Tibial artery (tissue), 4 donors: ENCODE measurements at places on chromosomes 11 and 22.
A peak's percentile ranks its signal among the peaks of the same experiment; 100 is the strongest.

DNA sequence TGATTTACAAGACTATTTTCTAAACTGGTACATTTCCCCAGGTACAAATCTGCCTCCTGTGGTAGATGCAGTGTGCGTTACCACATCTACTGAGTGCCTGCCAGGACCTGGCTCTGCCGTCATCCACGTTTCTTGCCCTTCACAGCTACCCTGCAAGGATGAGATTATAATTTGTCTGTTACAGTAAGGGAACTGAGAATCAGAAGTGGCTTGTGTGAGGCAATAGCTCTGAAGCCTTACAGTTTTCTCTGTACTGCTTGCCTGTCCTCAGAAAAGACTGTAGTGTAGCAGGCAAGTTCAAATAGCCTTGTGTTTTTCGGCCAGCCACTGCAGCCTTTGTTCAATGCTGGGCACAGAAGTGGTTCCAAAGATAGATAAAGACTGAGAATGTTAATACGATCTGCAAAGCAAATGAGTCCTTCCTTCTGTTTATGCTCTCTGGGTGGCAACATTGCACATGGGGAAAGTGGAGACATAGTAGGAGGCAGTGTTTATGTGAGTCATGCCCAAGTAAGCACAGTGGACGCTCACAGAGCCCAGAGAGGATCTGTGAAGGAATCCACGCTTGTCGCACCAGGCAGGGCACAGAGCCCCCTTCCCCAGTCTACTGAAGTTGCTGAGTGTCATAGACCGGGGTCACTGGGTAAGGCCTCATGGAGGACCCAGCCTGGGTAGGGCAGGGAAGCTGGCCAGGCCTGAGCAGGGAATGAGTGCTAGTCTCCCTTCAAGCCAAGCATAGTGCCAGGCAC is 49.1 kb downstream of the MICAL2 start:
- peak; percentile 56 for DNase-seq

GRCh38 chr22:25357606-25358420 is 138.4 kb downstream of the CRYBB2 start:
- DNase-seq, result peak; percentile 38

- no peak for DNase-seq
These were observed 96.0 kb downstream of the ETS1 start for GRCh38 chr11:128491195-128491936.

GRCh38 chr11:124518989-124519451 is 24.4 kb downstream of the OR8B12 start:
- no peak for DNase-seq

DNA sequence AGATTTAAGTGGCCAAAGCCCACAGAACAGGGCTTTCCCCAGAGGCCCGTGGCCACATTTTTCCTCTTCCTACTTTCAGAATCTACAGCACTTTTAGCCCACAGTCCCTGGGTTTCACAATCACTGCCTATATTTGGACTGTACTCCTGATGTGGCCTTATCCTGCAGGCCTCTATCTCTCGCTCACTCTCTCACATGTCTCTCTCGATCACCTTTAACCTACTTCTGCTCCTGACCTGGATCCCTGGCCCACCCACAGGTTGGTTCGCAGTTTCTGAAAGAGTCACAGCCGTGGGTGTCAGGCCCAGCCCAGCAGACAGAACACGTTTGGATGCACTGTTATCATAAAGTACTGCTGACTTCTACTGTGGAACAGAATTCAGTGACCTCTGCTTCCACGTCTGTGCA is 55.5 kb downstream of the LARGE1 start:
- DNase-seq, result no peak

GRCh38 chr11:5736396-5736795 is at the start of gene OR56B1:
Gene OR56B1, plus strand, starts transcription at chr11:5736448. Its CDS starts 69 bp downstream, at chr11:5736517.
- DNase-seq, result no peak

GRCh38 chr22:50276143-50276542 is 6.0 kb upstream of the MAPK11 start:
- DNase-seq, result peak; percentile 84

GRCh38 chr11:100791860-100792259 is 104.8 kb downstream of the ARHGAP42 start:
- no peak for DNase-seq

DNA sequence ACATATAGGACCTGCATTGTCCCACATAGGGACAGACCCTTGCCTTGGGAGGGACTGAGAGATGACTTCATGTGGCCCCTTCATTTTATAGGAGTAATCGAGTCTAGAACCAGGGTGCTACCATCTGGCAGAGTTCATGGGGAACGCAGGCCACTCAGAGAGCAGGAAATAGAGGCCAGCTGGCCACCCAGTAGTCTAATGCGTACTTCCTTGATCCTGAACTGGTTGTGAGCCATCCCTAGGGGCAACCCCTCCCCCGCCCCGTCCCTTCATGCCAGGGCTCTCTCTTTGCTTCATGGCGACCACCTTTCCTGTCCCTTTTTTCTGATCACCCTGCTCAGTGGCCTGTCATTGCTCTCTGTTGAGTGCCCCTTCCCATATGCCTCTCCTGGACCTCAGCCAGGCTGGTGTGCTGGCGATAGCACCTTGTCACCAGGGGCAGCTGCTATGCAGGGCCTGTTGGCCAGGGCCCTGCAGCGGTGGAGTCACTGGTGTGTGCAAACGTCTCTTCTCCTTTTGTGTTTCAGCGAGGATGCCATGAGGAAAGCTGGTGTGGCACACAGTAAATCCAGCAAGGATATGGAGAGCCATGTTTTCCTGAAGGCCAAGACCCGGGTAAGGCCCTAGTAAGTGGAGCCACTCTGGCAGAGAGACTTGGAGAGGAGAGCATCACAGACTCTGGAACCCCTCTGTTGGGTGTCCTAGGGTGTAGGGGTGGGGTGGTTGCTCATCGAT is 29.3 kb downstream of the MED15 start:
- DNase-seq, result no peak

GRCh38 chr11:131925829-131926228 is 555.4 kb downstream of the NTM start:
- DNase-seq, result no peak

- DNase-seq, result no peak
These were observed 81.7 kb downstream of the MPPED2 start for GRCh38 chr11:30504468-30504867.

- no peak for DNase-seq
These were observed 113.5 kb downstream of the MN1 start for GRCh38 chr22:27687984-27688545.

- peak; percentile 36 for DNase-seq
These were observed 679 bp upstream of the SSH3 start for GRCh38 chr11:67302571-67303131.

DNA sequence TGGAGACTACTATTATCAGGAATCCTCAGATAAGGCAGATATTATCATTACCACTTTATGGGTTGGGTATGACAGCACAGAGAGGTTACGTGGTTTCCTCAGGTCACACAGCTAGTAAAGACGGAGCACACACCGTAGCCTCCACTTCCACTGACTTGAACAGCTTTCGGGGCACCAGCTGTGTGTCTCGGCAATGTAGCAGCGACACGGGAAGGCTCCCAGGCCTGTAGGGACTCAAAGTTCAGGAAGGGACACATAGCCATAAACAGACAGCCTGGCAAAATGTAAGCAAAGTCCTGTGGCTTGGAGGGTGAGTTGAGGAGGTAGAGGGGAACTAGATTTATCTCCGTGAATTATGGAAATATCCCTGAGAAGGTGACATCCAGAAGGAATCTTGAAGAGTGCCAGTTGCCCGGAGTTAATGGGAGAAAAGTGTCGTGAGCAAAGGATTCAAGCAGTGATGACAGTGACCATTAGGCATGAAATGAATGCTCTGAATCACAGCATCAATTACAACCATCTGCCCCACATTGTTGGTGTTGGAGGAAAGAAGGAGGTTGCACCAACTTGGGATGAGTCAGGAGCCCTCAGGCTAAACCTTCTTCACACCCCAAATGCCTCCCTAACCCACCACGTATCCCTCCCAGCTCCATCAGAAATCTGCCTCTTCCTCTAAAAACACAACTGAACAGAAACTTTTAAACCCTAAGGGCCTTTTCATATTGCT is 106.7 kb upstream of the ASPHD2 start:
- DNase-seq, result no peak

GRCh38 chr11:32902089-32902665 is 9.6 kb downstream of the QSER1 start:
- DNase-seq, result no peak

GRCh38 chr22:41576877-41577276 is 12.8 kb downstream of the PMM1 start:
- peak; percentile 82 for DNase-seq

GRCh38 chr22:20650294-20651207 is 123.4 kb upstream of the SERPIND1 start:
- no peak for DNase-seq

DNA sequence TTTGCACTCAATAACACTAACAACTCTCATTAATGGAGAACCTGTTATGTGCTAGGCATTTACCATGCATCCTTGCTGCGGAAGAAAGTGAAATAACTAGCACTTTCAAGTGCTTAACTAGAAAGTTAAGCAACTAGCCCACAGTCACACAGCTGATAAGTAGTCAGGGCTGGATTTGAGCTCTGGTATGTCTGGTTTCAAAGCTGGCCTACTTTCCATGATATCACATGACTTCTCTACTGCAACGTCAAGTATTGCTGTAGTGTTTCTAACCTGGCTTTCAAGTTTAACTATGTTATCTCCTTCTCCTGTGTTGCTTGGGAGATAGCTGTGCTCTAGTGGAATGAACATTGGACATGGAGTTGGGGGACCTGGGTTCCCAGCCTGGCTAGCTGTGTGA is 12.1 kb downstream of the SLC15A3 start:
- no peak for DNase-seq

- no peak for DNase-seq
These were observed 418.5 kb downstream of the MIAT start for GRCh38 chr22:27075891-27076290.

DNA sequence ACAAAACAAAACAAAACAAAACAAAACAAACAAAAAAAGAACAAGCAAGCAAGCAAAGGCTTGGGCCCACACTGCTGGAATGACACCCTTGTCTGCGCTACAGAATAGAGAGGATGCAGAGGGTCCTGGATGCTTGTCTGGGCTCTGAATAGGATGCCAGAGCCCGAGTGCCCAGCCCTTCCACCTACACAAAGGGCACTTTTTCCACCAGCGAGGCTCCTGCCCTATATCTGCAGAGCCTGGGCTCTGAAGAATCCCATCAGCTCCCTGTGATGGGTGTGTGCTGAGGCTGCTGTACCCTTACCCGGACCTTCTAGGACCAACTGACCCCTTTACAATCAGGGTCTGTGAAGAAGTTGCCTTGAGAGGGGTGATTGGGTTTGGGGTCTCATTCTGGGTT is 221.2 kb downstream of the DSCAML1 start:
- peak; percentile 24 for DNase-seq

GRCh38 chr11:5507177-5507932 is 2.4 kb downstream of the UBQLN3 start:
- no peak for DNase-seq

DNA sequence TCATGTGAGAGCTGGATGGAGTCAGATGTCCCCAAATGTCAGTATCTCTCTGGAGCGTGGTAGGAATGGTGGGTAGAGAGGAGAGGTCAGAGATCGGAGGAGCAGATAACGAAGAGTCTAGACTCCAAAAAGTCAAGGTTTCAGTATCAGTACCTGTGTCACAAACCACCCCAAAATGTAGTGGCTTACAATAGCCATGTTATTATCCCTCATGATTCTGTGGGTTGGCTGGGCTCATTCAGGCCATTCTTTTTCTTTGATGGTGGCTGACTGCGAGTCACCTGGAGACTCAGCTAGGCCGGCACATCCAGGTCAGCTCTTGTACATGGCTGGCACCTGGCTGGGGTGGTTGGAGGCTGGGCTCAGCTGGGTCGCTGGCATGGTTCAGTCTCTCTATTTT is 7.3 kb upstream of the SSTR3 start:
- DNase-seq, result no peak

GRCh38 chr11:61793829-61794204 is 1.1 kb downstream of the FEN1 start:
- no peak for DNase-seq

- peak; percentile 3 for DNase-seq
These were observed 15.3 kb upstream of the MICAL2 start for GRCh38 chr11:12094872-12095800.
